SW 1271 (cell line): ENCODE measurements at places on chromosomes 13 and 19.
A peak's percentile ranks its signal among the peaks of the same experiment; 100 is the strongest.

DNA sequence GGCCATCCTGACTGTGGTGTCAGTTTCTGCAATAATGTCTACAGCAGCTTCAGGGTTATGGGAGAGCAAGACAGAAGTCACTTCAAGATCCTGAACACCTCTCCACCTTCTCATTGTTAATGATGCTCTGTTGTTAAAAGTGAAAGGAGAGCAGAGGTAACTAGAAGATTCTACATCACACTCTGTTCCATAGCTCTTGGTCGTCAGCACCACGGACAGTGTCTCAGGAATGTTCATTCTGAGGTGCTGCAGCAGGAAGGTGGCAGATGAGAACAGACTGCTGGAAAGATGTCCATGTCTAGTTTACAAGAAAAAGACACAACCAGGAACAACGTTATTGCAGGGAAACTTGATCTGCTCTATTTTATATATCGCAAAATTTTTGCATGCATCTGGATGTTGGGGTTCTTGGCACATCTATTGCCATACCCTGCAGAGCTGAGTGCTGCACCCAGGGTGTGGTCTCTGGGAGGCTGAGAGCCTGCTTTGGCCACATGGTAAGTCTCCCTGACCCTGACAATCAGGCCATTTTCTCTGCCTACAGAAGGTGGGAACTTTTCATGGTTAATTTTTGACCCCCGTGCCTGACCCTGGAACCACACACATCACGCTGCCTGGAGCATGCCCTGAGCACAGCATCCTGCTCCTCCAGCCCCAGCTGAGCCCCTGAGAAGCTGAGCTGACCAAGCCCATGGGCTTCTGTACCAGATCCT is 12.7 kb downstream of the CEACAM21 start:
- DNase-seq = no peak

GRCh38 chr19:9792206-9793070 is 23.9 kb upstream of the ZNF846 start:
- DNase-seq = peak; percentile 45

DNA sequence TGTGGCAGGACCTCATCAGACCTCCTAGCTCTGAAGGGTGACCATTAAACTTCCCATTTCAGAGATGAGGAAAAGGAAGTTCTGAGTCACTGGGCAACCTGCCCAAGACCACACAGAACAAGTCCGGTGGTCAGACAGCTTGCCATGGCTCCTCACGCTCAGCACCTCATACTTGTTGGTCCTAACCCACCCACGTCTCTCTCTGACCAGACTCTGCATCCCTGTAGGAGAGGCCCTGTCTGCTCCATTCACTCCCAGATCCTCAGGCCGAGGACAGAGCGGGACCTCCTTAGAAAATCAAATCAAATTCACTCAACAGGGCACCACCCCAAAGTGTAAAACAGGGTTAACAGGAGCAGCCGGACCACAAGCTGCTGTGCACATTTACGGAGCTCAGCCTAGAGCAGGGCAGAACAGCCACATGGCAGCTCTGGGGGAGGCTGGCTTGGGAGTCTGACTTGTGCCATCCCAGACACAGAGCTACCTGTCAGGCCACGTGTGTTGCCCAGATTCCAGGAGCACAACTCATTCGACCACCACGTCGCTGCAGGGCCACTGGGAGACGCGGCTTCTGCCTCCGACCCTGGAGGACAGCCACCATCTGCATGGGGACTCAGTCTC is 1.7 kb downstream of the MIER2 start:
- peak; percentile 44 for DNase-seq

- no peak for DNase-seq
Observed at GRCh38 chr13:110161112-110161882, 145.7 kb downstream of the COL4A1 start.

DNA sequence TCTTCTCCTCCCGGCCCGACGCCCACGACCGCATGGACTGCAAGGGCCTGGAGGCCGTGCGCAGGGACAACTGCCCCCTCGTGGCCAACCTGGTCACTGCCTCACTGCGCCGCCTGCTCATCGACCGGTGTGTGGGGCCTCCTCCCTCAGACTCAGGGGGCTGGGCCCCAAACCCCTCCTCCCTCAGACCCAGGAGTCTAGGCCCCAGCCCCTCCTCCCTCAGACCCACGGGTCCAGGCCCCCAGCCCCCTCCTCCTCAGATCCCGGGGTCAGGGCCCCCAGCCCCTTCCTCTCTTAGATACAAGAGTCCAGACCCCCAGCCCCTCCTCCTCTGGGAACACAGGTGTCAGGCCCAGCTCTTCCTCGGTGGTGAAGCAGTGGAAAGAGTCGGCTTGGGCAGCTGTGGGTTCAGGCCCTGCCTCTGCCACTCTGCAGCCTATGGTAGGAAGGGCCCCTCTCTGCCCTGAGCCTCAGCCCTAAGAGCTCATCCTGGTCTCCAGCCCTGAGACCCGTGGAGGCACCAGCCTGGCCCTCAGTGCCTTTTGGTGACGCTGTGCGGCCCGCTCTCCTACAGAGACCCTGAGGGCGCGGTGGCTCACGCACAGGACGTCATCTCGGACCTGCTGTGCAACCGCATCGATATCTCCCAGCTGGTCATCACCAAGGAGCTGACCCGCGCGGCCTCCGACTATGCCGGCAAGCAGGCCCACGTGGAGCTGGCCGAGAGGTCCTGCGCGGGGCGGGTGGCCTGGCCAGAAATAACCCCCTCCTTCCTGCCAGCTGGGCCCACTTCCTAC is 3.7 kb upstream of the SPIB start:
- DNase-seq = no peak
